Upper lobe of left lung (tissue), 6 donors: ENCODE measurements at places on chromosomes 6 and 20. TPM values are rescaled to one million over a fixed set of nuclear protein-coding genes. Genes with fewer than 3 reads are reported as not detected.

The SLC35B3 gene
- total RNA-seq, result 6.7 TPM

The CDSN gene
- not detected for total RNA-seq

The IL17A gene
- not detected for total RNA-seq

The MOCS1 gene
- 15.0 TPM for total RNA-seq

The ID1 gene
- total RNA-seq, result 422 TPM

The LY6G5C gene
- total RNA-seq, result not detected
